Stimulated activated CD8-positive, alpha-beta memory T cell treated with anti-CD3 and anti-CD28 coated beads, Interleukin-12 subunit alpha, Interleukin-12 subunit beta, amount 100 ng/mL, for 4 hours (primary cell): ENCODE measurements at places on chromosomes 4 and X.

DNA sequence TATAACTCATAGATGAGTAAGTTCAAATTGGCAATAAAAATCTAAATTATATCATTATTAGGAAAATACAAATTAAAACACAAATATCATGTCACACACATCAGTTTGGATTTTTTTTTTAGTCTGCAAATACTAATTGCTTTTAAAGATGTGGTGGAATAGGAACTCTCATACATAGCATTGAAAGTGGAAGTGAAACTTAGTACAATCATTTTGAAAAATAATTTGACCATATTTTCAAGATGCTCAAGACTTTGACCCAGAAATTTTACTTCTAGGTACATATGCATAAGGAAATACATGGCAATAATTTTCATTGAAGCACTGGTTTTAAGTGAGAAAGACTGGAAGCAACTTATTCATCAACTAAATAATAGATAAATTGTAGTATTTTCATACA, 147.5 kb upstream of the SMIM31 start:
- DNase-seq, result no peak

DNA sequence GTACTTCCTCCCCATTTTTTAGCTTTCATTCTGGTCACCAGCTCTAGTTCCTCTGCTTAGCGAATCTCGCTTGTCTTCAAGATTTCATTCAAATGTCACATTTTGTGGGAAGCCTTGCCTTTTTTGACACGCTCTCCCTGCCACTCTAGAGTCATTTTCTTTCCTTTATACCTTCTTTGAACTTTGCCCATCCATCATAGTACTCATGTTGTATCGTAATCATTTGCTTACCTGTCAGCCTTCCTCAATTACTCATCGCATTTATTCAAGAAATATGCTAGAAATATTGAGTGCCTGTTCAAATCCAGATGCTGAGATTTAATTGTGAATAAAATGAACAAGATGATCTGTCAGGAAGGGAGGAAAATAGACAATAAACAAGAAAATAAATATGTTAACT, 21.8 kb downstream of the TSPAN7 start:
- no peak for DNase-seq

DNA sequence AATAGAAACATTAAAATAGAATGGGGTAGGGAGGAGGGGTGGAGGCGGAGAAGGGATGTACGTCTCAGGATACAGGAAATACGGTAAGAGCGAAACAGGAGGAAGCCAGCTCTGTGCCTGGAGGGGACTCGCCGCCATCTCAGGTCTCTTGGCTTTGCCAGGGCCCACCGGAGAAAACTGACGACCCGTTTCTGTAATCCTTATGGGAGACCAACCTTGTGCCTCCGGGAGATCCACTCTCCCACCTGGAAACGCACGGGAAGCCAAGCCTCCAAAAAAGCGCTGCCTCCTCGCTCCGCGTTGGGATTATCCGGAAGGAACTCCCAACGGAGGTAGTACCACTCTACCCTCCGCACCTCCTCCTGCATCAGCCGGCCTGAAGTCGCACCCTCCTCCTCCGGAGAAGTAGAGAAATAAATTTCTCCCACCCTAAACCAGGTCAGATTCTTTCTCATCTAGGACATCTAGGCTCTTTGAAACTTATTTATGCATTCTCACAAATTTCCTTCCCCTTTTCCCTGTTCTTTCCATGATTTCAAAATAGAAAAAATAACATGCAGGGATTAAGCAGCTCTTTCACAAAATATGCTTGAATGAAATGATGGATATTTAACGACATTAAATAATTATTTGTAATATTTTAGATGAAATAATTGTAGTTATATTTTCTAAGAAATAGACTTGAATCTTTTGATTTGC, at the start of gene NBDY:
Gene NBDY, plus strand, starts transcription at position 92 of the 699 bp plus-strand sequence. Its CDS starts 111 bp downstream, at position 203.
- peak; percentile 7 for DNase-seq

GRCh38 chrX:56248492-56248891, 16.3 kb downstream of the KLF8 start:
- DNase-seq, result no peak

- no peak for DNase-seq
Measured at GRCh38 chr4:16140231-16140878, 56.5 kb upstream of the PROM1 start.

GRCh38 chr4:135244696-135245095, 1043.1 kb upstream of the PABPC4L start:
- no peak for DNase-seq

GRCh38 chr4:236028-236427, 69.2 kb downstream of the ZNF732 start:
- DNase-seq, result no peak

DNA sequence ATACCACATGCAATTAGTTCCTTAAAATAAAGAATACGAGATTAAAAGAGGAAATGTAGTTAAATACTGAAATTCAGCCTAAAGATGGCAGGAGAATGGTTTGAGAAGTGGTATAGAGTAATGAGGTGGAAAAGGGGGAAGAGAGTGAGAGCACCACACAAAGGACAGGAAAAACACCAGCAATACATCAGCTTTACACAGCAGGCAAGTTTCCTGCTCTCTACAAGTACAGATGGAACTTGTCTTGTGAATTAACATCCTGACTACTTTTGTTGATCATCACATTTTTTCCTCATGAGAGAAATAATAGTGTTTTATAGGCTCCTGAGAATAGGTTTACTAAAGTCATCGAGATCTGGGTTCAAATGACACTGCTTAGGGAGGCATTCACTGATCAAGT, 2.9 kb upstream of the UNC5C start:
- no peak for DNase-seq

GRCh38 chr4:118032691-118033090, 1.6 kb upstream of the NDST3 start:
- DNase-seq, result no peak

DNA sequence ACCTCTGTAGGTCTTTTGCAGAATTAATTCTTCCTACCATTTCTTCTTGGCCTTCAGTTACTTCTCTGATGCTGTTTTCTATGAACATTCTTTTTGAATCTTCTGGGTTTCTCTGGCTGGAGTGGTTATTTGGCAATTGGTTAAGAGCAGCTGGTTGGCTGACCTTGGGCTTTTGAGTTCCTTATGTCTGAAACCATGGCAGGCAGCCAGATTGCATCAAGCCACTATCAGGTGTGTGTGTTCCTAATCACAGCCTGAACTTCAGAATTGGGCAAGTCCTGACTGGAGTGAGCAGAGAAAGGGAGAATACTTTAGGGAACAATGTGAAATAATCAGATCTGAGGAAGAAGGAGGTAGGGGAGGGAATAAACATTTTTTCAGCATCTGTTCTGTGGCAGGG, 90.2 kb downstream of the ARHGAP10 start:
- no peak for DNase-seq

- DNase-seq, result no peak
Measured at GRCh38 chr4:156976147-156976546, 4.5 kb upstream of the PDGFC start.

- DNase-seq, result no peak
Measured at GRCh38 chr4:151197247-151197646, 79.7 kb upstream of the PRSS48 start.

DNA sequence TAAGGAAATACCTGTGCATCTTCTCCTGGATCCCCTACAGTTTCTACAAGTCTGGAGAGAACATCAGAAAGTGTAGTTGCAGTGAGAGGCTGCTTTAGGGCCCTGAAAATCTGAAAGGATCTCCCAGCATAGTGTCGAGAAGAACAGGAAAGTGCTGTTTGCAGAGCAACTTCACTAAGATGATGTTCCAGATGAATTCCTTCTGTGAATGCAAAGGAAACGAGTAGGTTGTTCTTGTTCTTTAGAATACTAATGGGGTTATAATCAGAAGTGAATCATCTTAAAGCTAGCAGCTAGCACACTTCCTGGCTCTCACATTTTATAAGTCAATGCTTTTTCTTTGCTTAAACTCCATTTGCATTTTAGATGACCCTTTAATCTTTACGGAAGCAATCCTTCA, 53.7 kb downstream of the ZAR1 start:
- no peak for DNase-seq

GRCh38 chrX:22135171-22135711, 103.1 kb downstream of the PHEX start:
- no peak for DNase-seq

GRCh38 chr4:111921714-111922113, 223.5 kb upstream of the FAM241A start:
- no peak for DNase-seq

DNA sequence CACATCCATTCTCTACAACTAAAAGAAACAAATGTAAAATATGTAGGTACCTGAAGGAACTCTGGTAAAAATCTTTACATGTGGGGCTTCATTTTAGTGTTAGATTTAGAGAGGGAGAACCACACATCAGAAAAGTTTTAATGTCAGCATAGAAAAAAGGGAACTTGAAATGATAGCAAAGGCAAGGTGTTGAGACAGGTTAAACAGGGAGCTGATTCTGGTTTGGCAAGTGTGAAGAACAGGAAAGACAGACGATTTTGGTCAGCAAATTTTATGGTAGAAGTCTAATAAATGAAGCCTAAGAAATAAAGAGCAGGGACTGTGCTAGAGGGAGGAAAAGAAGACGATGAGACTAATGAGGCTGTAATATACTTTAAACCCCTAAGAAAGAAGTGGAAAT, 67.6 kb upstream of the COX18 start:
- DNase-seq, result no peak

- DNase-seq, result no peak
Measured at GRCh38 chrX:147570483-147570882, 341.2 kb upstream of the FMR1 start.

DNA sequence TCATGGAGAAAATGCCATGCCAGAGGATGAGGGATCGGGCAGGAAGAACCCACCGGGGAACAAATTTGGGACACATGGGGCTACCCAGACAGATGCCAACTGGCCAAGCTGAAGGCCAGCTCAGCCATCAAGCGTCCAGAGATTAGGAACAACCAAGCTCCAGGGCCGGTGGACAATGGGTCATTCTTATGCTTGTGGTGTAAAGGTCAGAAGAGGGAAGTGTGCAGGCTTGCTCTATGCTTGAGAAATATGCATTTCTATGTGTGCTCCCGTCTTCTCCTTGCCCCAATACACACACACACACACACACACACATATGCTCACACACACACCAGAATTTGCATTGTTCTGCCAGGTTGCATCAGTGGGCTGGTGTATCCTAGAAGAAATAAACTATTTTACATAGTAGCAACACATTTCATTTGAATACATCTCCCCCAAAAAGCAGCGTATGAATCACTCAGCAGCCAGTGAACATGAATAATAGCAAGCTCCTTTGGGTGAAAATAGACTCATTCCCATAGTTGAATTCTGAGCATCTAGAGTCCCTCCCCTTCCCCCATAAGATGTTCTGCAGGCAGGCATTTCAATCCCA, 201.9 kb upstream of the PPARGC1A start:
- DNase-seq, result no peak

- peak; percentile 33 for DNase-seq
Measured at GRCh38 chrX:40539214-40540142, 41.3 kb upstream of the ATP6AP2 start.

DNA sequence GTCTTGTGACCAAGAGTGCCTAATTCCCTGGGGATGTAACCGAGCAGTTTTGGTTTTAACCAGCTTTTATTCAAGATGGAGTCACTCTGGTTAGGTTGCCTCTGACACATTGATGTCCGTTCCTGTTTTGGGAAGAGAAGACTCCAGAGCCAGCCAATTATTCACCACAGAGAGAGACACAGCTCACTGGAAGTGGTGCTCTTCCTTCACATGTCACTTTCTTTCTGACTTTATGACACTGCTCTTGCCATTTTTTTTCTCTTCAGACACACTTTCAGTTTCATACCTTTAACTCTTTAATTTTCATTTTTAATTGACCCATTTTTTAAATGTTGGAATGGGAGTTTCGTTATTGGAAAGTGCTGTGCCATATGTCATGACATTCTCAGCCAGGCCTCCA, 418.4 kb upstream of the FSTL5 start:
- DNase-seq, result no peak

DNA sequence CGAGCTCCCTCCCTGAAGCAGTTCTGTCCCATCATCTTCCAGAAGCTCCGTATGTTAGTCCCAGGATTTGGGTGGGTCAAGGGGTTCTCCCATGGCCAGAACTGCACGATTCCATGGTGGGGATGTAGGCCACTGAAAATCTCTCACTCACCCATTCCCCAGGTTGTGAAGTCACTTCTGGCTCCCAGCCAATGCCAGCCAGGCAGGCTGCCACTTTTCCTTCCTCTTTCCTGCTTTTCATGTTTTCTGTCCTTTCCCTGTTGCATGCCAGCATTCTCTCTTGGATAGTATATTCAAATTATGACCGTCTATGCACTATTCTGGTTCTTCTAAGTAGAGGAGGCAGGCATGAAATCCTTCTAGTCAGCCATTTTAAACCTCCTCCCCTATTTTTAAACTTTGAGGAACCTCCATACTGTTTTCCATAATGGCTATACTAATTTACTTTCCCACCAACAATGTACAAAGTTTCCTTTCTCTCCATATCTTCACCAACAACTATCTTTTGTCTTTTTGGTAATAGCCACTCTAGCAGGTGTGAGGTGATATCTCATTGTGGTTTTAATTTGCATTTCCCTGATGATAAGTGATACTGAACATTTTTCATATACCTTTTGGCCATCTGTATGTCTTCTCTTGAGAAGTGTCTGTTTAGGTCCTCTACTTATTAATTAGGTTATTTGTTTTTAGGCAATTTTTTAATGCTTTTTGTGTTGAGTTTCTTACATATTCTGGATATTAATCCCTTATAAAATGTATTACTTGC, 182.1 kb upstream of the TET2 start:
- DNase-seq, result no peak

DNA sequence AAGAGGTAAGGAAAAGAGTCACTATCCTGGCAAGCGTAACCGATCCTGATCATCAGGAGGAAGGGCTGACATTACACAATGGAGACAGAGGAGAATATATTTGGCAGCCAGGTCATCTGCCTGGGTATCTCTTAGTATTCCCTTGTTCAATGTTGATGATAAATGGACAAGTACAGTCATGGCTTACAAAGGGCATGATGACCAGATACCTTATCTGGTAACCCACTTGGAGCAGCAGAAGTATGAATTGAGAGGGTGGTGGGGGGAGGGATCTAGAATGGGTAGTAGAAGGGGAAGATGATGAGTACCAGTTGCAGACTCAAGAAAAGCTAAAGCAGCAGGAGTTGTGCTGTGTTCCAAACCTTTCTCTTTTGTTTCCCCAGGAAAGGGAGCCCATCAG, 17.3 kb downstream of the F8 start:
- DNase-seq, result no peak

DNA sequence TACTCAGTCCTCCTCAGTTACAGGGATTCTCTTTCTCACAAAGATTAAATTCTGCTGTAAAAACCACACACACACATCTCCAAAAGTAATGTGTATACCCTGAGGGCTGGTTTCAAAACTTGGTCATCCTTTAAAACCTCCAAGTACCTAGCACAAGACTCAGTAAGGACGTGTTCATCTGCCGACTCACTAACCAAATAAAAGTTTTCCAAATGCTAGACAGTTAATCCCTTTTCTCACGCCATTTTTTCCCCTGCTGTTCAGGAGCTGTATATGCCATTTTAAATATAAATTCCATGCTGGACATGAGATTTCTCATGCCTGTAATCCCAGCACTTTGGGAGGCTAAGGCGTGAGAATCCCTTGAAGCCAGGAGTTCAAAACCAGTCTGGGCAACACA, 3.9 kb upstream of the SAT1 start:
- no peak for DNase-seq

GRCh38 chr4:77367638-77368037, 210.6 kb downstream of the CCNG2 start:
- no peak for DNase-seq

- no peak for DNase-seq
Measured at GRCh38 chrX:21047034-21047455, 327.2 kb upstream of the CNKSR2 start.

- DNase-seq, result no peak
Measured at GRCh38 chr4:38090455-38091246, 130.5 kb downstream of the PTTG2 start.

GRCh38 chrX:72271091-72271788, 5.8 kb downstream of the RPS4X start:
- no peak for DNase-seq
